ENCODE measurements at places on chromosomes 5 and 9.

- no peak for DNase-seq
These were observed 1.2 kb downstream of the NMRK1 start for GRCh38 chr9:75086541-75087288.

DNA sequence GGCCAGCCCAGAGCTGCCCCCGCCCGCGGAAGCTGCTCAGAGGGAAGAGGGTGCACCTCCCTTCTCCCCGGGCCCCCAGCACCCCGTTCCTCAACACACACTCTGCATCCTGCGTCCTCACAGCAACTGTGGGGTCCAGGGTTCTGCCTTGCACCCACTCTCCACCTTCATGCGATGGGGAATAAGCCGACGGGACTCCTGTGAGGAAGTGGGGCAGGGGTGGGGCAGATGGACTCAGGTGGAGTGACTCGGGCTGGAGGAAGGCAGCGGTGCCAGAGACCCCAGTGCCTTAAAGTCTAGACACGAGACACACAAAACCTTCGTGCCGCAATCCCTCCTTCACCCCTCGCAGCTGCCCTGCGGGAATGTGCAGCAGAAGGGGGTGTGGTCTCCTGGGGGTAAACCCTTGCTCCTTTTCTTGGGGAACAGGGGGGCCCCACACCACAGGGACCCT lies 8.6 kb downstream of the BRD3 start:
- DNase-seq = no peak

- DNase-seq = no peak
These were observed 95.5 kb upstream of the CACNA1B start for GRCh38 chr9:137781906-137782585.

DNA sequence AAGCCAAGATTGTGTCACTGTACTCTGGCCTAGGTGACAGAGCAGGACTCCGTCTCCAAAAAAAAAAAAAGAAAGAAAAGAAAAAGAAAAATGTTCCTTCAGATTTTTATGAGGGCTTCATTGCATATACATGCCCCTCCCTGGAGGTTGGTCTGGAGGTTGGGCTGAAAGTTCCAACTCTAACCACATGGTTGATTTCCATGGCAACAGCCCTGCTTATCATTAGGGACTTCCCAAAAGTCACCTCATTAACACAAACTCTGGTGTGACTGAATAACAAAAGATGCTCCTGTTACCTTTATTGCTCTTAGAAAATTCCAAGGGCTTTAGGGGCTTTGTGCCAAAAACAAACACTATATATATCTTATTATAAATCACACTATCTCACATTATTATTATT lies 113.8 kb downstream of the TMC1 start:
- DNase-seq = no peak

DNA sequence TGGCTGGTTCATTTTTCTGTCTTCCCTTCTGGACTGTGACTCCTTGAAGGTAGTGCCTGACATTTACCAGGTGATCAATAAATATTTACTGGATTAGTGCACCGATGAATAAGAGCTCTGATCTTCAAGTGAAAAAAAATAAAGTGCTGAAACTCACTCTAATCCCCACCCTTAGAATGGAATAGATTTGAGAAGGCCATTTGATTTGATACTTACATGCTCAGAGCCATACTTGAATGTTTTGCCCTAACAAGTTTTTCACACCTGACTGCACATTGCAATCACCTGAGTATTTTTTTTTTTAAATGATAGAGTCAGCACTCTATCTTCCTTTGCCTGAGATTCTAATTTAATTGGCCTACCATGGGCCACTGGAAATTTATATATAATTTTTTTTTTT lies 105.7 kb downstream of the LRRC70 start:
- no peak for DNase-seq

DNA sequence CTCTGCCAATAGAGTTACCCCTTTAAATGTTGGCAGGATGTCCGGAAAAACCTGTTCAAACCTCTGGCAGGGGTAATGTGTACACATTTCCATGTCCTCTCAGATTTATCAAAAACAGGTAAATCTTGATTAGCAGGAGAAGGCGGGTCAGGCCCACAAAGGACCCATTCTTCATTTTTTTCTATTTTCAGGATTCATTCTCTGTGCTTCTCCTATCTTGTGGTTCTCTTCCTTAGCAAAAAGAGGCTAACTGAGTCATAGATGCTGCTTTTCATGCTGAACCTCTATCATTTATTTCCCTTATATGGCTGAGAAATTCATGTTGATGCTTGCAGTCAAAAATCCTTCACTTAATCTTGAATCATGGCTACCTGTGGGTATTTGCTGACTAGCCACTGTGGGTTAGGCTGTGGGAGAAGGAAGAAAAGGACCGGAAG lies 112.7 kb upstream of the IQGAP2 start:
- no peak for DNase-seq

DNA sequence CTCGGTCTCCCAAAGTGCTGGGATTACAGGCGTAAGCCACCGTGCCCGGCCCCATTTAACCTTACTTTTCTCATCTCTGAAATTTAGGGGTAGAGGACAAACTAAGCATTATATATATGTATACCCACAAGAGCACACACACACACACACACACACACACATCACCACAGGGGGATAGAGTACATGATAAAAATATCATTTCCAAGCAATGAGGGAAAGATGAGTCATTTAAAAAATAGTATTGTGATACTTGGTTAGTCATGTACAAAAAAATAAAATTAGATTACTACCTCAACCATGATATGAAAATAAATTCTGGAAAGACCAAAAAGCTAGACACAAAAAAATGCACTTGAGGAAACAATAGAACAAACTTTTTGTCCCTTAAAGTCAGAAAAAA lies 67.2 kb downstream of the CDH18 start:
- peak; percentile 35 for DNase-seq

GRCh38 chr9:126986506-126986951 lies 71.9 kb downstream of the RALGPS1 start:
- DNase-seq = peak; percentile 10

DNA sequence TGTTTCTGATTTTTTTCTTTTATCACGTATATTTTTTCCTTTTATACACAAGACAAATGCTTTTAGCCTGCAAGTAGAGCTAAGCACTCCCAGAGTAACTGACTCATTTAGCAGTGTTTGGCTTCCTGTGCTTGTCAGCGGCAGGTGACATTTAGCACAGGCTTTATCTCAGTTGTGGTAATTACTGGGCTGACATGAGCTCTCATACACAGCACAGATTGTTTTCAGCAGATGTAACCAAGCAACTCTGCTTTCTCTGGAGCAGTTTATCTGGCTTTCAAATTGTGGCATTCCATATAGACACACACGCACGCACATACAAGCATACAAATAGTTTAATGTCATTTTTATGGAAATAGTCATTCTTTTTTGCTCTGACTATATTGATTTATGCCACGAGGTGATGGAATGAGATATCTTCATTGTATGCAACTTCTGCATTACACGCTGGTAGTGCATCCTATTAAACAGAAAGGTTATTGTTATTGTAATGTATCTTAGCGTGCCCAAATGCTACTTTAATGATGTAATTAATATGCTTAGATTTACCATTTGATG lies 379.0 kb upstream of the GRAMD2B start:
- DNase-seq = peak; percentile 65

DNA sequence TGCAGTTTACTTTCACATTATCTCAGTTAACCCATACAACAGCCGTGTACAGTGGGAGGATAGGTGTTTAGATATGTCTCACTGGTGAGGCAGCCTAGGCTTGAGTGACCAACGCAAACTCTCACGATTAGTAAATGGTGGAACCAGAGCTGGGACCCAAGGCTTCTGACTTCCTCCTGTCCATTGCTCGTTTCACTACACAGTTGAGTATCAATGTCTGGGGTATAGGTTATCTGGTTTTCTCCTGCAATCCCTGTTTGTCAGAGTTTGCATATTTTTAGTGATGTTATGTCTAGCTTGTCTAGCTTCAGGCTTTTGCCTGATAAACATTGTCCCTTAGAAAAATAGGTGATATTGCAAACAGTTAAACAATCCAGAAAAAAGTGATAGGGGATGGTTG lies 62.6 kb downstream of the NUP214 start:
- DNase-seq = no peak

- DNase-seq = peak; percentile 89
These were observed 293.0 kb downstream of the ZNF608 start for GRCh38 chr5:124453221-124454051.

DNA sequence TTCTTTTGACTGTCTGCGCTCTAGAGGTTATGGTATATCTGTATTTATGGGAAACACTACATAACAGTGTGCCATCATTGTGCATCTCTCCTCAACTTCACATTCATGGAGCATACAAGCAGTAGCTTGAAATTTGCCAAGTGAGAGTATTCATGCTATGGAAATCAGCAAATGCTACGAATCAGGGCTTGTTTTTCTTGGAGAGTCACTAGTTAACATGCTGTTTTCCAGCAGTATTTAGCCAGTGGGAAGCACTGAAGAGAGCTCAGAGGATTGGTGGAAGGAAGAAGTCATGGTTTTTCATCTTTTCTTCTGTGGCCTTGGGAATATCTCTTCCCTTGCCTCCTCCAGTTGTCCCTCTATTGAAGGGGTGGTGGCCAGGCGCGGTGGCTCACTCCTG lies 303.0 kb downstream of the PSAT1 start:
- DNase-seq = no peak

DNA sequence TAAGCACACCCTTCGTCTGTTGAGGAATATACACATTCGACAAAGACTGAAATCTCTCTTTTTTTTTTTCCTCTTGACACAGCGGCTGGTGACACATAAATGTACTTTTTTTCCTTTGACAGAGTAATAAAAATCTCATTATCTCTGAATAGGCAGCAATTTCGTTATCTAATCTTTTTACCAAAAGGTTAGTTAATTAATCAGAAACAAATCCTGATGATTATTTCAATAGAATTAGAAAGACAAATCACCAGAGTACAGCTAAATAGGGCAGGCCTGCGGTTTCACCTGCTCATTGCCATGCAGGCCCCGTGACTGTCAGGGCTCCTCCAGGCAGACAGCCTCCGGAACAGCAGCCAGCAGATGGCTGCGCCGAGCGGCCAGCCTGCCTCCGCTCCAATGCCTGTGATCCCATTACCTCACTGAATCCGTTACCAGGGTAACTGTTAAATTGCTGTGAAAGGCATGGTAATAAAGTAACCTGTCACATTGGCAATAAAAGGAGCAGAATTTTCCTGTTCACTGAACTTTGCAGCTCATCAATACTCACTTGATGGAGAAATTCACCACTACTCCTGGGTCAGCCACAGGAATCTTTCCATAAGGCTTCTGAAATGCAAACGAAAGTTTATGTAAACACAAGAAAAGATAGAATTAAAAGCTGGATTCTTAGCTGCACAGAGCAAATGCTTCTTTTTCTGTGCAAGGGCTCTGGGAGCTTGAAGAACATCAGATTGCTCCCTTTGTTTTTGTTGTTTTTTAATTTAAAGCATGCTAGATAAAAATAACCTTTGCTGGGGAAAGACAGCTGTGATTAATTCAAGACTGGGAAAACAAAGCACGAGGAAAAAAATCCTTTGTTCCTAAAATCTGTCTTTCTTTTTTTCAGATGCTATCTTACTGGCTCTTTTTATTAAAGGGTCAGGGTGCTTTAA lies 666.4 kb upstream of the ZNF608 start:
- peak; percentile 94 for DNase-seq

DNA sequence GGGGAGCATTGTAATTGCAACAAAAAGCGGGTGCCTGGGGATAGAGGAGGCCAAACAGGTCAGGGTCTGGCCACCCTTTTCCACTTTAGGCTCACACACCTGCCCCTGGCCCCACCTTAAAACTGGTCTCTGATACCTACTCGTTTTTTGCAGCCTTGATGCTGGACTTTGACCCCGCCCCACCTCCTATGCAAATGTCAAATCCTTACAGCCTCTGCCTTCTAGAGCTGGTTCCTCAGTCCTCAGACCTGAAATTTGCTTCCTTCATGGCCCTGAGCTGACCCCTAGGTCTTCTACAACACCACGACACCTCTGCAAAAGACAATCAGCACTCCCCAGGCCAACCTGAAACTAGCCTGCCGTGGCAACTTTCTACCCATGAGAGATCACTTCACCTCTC lies 37.7 kb downstream of the SMIM23 start:
- no peak for DNase-seq

DNA sequence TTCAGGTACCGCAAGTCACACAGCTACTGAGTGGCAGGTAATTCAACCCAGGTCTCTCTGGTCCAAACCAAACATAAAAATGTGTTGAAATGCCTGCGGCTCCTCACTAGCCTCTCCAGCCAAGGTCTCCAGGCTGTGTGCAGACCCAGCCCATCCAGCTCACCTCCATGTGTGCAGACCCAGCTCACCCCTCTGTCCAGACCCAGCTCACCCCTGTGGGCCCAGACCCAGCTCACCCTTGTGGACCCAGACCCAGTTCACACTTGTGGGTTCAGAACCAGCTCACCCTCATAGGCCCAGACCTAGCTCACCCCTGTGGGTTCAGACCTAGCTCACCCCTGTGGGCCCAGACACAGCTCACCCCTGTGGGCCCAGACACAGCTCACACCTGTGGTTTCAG lies 188.0 kb upstream of the ADCY2 start:
- DNase-seq = no peak

DNA sequence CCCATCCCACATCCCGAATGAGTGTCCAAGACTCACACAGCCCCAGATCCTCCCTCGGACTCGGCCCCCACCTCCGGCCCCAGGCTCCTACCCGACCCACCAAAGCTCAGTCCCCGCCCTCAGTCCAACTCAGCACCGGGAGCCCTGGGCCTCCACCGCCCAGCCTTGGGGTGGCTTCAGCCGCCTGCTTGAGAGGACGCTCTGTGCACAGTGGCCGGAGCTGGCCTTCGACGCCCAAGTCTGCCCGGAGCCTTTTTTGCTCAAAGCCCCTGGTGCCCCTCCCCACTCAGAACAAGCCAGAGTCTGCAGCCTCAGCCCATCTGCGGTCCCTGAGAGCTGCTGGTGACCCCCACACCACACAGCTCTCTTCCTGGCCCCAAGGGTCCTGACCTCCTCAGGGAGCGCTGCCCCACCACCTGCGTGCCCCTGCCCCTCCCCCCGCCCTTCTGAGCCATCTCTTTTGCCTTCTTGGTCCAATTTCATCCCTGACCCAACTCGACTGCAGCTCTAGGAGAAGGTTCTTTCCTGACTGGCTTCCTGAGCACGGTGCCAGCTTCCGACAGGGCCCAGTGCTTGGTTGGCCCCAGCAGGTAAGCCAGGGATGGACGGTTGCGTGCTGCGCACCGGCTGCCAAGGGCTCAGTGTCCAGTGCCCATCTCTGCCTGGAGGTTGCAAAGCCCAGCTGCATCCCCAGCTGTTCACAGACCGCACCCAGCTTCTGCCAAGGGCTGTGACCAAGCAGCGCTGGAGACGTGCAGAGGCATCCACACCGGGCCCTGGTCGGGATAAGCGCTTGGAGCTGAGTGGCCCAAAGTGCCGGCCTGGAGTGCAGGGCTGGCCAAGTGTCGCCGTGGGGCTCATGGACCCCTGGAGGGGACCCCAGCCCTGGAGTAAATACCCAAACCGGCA lies 27.7 kb upstream of the NSMF start:
- no peak for DNase-seq

- peak; percentile 92 for DNase-seq
These were observed 9.6 kb upstream of the BICD2 start for GRCh38 chr9:92774274-92774673.

GRCh38 chr5:65873181-65873750 lies 53.1 kb upstream of the ERBIN start:
- peak; percentile 22 for DNase-seq

GRCh38 chr9:129455151-129455995 lies 165.5 kb downstream of the C9orf50 start:
- no peak for DNase-seq
